CD4-positive, alpha-beta T cell treated with Interleukin-4 for 1 hour (primary cell): ENCODE measurements at places on chromosomes 5 and 9.
A peak's percentile ranks its signal among the peaks of the same experiment; 100 is the strongest.

GRCh38 chr9:121688681-121689080, 37.2 kb downstream of the DAB2IP start:
- DNase-seq = no peak

- DNase-seq = no peak
Measured at GRCh38 chr5:111856876-111857466, 100.0 kb upstream of the NREP start.

DNA sequence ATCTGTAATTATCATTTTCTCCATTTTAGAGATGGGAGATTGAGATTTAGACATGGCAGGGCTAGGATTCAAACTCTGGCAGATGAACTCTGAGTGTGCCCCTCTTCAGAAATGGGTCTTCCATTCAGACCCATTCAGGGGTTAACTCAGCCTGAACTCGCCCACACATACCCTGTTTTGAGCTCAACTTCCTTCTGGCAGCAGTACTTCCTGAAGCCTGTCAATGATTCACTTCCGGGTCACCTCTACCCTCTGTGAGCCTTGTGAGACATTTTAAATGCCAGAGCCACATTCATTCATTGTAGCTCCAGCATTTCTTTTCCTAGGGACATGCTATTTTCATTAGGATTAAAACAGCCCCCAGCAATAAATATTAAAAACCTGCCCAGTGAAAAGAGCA, 209.3 kb upstream of the SLC24A2 start:
- no peak for DNase-seq

DNA sequence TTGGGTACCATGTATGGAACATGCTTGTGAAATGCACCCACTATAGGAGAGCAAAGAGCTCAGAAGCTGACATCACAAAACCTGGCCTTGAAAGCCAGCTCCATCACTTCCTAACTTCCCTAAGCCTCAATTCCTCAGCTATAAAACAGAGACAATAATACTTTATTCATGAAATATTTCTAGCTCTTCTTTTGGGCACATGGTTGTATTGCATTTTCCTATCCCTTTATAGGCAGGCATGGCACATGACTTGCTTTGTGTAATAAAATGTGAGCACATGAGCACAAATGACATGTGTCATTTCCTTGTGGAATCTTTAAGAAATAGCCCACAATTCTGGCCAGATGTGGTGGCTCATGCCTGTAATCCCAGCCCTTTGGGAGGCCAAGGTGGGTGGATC, 18.5 kb downstream of the ZNF366 start:
- no peak for DNase-seq

DNA sequence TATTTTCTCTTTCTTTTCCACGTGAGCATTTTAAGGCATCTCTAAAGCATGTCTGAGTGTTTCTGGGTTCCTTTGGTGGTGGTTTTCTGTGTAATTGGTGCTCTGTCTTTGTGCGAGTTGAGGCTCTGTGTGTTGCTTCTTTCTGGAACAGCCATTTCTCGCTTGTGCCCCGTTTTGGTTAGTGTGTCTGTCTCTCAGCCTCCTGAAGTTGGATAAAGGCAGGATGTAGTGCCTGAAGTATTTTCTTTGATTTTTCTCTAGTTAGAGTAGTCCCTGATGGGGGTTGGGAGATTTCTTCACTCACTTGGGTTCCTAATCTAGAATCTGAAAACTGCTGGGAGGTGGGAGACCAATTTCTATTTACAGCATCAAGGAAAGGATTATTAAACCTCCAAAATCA, 129.7 kb upstream of the TMEM161B start:
- no peak for DNase-seq

DNA sequence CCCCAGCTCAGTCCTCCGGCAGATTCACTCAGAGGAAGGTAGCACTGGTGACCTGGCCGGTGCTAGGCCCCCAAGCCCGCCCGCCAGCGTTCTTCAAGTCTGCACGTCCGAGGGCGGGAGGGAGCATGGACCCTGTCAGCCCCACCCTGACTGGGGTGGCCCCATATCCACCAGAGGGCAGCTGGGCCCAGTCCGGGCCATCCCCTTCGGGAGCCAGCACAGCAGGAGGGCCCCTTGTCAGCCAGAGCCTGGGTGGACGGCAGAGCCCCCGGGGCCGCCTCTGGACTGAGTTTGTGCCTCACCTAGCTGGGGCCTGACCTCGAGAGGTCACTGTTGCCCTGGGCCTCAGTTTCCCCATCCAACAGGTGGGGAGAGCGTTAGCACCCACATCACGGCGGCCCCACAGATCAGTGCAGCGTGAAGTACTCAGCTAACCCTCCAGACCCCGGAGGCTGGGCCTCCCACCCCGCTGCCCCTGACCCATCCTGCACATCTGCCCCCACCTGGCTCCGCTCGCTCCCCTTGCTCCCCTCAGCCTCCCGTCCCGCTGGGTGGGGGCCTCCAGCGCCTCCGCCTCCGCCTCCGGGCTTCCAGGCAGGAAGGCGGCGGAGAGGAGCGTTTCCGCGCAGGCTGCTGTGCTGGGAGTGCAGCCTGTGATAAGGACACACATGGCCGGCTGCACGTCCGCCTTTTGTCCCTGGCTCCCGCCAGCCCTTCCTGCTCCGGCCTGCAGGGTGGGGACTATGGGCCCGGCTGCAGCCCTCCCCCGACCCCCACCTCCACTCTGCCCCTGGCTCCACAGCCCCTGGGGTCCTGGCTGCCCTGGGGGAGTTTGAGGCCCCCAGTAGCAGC, 16.6 kb upstream of the EGFL7 start:
- no peak for DNase-seq

DNA sequence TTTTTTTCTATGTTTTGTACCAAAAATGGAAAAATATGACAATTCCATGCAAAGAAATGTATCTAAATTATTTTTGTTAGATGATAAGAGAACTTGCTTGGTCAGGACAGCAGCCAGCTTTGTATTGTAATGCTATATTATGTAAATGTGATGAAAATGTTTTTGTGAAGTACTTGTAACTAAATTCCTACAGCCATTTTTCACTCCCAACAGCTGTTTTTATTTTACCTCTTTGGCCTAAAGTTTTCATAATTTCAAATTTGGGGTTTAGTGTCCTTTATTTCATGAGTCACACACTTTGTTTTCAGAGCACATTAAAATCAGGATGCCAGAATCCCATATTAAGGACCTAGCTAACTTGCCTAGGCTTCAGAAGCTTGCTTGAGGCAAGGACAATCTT, 64.1 kb downstream of the WDR41 start:
- no peak for DNase-seq

DNA sequence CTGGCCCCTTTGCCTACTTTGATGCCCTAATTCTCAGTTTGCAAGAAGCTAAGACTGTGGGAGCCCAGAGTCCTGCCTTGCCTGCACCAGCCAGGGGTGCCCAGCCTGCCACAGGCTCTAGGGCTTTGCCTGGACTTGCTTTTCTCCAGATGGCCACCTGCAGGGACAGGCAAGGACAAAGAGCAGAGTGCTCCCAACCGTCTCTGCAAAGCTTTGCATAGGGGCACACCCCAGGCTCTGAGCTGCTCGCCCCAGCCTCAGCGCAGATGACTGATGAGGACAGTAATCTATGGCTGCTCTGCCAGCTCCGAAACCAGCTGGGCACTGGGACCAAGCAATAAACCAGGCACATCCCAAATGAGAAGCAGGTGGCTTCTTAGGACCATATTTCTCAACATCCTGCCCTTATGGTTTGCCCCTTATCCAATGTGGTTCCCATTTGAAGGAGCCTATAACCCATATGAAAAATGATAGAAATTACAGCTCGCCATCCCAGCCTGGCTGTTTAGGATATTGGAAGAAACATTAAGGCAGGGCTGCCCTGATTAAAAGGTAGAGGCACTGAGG, 25.4 kb upstream of the TCF7 start:
- no peak for DNase-seq

- no peak for DNase-seq
Measured at GRCh38 chr5:103407402-103407801, 148.8 kb downstream of the MACIR start.

- DNase-seq = no peak
Measured at GRCh38 chr5:128228008-128228407, 144.4 kb downstream of the SLC12A2 start.

DNA sequence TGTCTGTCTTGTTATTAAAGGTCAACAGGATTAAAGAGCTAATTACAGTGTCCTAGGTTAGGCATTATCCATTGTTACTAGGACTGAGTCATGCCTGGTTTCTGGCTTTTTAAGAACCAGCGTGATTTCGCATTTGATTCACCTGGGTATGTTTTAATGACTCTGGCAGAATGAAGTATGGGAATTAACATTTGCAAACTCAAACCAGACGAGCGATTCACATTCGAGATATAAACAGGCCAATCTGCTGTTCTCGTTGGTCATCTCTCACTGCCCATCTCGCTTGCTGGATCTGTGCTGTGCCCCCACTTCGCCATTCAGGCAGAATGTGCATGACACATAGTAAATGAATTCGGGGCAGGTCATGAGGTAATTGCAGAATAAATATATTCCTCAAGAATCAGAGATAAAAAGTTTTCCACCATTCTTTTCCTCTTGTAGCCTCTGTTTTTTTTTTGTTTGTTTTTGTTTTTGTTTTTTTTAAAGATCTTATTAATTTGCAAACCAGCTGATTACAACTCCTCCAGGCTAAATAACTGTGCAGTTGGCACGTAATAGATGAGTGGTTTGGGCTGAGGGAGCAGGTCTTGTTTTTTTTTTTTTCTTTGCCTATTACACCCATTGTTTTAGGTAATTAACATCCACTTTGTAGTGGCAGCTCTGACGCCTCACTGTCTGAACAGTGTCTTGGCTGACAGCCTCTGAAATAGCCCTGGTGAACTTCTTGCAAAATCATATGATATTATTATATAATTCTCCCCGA, 313.5 kb upstream of the MSX2 start:
- no peak for DNase-seq

GRCh38 chr9:87212605-87213021, 265.3 kb upstream of the GAS1 start:
- DNase-seq = no peak

GRCh38 chr9:134716067-134716466, 74.5 kb downstream of the COL5A1 start:
- no peak for DNase-seq

DNA sequence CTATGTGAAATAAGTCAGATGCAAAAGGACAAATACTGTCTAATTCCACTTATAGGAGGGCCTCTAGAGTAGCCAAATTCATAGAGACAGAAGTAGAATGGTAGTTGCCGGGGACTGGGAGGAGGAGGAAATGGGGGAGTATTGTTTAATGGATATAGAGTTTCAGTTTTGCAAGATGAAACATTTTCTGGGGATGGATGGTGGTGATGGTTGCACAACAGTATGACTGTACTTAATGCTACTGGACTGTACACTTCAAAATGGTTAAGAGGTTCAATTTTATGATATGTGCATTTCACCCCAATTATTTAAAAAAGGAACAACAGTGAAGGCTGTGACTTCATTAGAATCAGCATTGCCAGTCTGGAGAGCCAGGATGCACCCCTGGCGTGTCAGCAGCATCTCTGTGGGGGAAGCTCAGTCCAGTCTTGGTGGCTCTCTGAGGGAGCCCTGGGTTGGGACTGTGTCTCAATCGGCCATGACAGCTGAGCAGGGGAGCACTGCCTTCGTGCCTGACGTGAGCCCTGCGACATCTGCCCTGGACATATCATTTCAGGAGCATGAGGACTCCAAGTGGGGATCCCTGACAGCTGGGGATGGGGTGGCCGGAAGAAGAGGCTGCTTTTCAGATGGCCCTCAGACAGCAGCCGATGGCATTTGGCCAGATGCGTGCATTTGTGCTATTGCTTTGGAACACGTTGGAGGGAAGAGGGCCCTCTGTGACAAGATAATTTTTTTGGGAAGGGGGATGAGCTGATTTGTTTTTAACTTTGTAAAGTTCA, 130.8 kb upstream of the STC2 start:
- DNase-seq = no peak

- DNase-seq = no peak
Measured at GRCh38 chr5:57494104-57495098, 11.8 kb upstream of the ACTBL2 start.

- peak; percentile 13 for DNase-seq
Measured at GRCh38 chr5:141753971-141754713, 72.1 kb upstream of the ARAP3 start.

DNA sequence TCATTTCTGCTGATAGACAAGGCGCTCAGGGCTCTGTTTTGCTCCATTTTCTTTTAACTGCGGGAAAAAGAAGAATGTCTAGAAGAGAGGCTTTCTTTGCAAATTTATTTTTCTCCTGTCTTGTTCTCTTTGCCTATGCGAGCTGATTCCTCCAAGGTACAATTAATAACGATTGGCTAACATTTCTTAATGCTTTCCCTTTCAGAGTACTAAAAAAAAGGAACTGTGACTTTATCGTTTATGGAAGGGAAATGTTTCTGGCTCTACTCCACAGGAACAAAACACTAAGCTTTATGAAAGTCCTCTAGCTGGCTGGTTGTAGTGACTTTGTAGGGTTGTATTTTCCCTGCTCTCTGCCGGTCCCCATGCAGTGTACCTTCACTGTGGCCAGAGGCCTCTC, 11.7 kb downstream of the NSG2 start:
- DNase-seq = no peak

GRCh38 chr9:129365196-129365595, 187.1 kb upstream of the IER5L start:
- DNase-seq = no peak

DNA sequence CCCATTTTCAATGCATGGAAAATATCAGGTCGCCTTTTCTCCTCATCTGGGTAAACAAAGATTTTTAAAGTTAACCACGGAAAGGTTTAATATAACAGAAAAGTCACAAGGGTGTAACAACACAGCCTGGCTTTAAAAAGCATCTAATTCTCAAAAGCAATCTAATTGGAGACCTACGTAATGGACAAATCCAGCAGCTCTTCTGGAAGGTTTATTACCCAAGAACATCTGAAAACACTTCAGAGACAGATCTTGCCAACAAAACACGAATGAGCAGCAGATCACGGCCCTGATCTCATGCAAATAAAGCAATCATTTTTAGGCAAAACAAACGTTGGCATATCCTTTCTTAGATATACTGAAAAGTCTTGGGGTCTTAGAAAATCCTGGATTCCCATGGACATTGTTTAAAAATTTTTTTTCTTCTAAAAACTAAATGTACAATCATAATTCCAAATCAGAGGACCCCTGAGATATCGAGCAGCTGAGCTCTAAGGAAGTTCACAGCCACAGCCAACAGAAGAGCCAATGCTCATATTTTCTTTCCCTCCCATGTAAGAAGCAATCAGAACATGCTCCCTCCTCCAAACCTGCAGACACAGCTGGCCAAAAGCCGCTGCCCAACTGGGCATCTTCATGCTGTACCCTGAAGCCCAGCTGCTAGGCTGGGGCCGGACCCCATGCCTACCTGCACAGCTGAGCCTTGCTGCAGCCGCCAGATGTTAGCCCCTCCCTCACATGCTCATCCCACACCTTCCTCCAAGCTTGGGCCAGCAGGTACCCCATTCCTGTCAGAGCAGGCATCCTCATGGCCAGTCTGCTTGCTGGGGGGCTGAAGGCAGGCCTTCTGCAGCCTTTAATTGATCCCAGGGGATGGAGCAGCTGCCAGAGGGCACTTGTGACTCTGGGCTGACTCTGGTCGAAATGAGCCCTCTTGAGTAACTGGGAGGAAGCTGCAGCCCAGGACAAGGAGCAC, 11.2 kb downstream of the ANKS6 start:
- DNase-seq = no peak
